DMS153 (cell line): ENCODE measurements at places on chromosomes 2 and 18.

DNA sequence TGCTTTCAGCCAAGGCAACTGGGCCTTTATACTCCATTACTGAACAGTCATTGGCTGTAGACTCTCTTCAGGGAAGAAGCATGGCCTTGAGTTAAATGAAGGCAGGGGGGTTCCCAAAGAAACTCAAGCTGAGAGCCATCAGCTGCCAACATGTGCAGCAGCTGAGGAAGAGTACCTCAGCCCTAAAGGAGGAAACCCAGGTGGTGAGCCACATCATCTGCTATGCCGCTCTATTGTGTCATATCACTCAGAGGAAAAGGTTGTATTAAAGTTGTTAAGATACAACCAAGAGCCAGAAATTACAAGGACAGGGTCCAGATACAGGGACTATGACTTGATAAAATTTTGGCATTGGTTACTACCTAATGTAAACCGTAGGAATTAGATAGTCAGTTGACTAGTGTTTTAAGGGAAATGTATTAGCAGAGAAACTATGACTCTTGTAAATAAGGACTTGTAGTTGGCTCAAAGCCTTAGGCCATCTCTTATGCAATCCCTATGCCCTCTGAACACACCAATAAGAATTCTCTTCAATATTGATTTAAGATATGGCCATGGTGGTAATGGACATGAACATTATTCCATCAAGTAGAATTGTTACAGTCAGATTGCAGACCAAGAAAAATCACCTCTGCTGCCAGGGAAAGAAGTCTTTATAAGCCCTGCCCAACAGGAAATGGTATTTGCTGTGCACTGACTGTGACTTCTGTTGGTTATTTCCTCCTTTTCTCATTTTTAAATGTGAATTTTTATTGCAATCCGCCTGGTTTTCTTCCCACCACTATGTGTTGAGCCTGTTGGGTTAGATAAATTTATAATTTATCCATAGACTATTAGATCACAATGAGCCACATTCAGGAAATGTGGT lies 9.2 kb upstream of the LRPPRC start:
- DNase-seq = no peak

- DNase-seq = no peak
Measured at GRCh38 chr2:76940559-76940958, 581.6 kb downstream of the LRRTM4 start.

GRCh38 chr2:118830118-118830517 lies 17.3 kb downstream of the EN1 start:
- DNase-seq = no peak

DNA sequence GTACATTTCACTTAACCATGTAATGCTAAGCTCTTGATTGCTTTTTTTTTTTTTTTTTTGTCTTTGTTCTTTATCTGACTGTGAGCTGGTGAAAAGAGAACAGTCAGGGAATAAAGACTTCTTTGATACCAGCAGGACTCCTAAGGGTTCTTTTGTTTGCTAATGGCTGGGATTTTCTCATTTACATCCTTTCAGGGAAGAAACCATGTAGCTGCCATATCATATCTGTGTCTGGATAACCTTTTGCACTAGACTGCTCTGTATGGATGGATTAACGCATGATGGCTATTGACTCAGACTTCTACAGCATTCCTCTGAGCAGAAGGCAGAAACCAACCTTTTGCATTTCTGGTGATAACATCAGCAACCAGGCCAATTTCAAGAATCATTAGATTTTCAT lies 504.0 kb downstream of the LRRTM4 start:
- no peak for DNase-seq

- DNase-seq = no peak
Measured at GRCh38 chr18:2932247-2933181, 80.4 kb downstream of the LPIN2 start.
